EL (cell line): ENCODE measurements at places on chromosomes 3 and 15.
A peak's percentile ranks its signal among the peaks of the same experiment; 100 is the strongest.

DNA sequence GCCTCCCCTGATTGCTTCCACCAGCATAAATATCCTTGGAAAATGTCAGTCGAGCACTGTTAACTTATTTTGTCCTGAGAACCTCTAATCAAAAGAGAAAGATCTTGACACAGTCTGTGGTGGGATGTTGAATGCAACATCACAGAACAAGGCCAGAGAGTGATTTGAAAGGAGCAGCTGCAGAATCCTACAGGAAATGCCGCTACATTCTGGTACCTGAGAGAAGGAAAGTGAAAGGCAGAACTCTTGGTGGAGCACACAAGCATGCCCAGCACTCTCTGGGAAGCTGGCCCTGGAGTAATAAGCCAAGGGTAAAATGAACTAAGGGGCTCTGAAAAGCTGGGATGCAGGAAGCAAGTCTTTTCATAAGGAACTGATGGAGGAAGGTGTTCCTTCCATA lies 75.8 kb downstream of the CBLB start:
- DNase-seq = peak; percentile 39

DNA sequence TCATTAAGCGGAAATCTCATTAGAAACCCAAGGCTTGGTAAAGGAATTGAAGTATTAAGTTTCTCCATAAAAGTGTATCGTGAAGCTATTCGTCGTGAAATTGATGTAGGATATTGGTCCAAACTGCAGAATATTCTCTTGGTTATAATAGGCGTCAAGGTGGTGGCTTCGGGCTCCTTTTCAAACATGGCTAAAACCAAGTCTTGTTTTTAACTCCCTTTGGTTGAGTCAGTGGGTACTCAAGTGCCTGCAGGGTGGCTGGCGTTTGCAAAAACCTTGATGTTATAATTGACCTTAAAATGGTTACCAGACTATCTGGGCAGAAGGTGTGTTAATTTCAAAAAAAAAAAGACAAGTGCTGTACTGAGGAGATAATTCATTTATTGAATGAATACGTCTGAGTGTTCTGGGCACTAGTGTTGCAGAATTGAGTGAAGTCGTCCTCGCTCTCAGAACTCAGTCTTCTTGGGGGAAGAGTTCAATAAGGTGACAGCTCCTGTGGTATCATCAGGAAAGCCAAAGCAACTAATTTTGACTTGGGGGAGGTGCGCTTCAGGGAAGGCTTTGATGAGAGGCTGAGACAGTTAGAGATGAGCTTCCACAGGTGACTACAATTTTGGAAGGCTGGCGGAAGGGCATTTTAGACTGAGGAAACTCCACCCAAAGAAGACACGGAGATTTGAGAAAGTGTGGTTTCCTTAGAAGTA lies 1.5 kb downstream of the UBE2Q2 start:
- DNase-seq = no peak

DNA sequence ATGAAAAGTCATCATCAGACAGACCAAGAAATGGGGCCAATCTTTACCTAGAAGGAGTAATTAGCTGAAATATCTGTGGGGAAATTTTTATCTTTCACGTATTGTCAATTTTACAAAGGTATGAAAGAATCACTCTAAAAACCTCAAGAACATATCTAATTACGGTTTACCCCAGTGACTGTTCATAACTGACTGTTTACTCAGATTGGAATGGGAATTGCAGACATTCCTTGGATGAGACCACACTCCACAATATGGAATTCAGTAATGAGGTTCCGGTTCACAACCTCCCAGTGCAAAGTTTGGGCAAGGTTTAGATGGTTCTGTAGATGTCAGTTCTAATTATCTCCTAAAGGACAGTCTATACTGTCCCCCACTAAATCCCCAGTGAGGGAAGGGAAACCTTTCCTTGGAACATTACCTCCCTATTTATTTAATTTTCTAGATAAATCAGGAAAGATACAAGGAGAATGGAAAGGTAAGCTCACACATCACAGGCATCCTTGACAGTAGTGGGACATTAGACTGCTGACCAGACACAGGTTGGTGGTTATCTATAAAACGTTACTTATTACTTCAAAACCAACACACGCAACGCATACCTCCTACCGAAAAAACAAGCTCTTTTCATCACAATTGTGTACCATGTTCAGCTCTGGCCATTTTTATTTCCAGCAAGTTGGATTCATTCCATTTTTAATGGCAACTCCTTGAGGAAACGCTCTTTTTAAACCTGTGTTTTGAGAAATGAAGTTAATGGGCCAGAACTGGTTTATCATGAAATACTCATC lies 129.9 kb downstream of the RORA start:
- peak; percentile 33 for DNase-seq

GRCh38 chr3:169624533-169624972 lies 39.0 kb downstream of the MECOM start:
- DNase-seq = no peak

DNA sequence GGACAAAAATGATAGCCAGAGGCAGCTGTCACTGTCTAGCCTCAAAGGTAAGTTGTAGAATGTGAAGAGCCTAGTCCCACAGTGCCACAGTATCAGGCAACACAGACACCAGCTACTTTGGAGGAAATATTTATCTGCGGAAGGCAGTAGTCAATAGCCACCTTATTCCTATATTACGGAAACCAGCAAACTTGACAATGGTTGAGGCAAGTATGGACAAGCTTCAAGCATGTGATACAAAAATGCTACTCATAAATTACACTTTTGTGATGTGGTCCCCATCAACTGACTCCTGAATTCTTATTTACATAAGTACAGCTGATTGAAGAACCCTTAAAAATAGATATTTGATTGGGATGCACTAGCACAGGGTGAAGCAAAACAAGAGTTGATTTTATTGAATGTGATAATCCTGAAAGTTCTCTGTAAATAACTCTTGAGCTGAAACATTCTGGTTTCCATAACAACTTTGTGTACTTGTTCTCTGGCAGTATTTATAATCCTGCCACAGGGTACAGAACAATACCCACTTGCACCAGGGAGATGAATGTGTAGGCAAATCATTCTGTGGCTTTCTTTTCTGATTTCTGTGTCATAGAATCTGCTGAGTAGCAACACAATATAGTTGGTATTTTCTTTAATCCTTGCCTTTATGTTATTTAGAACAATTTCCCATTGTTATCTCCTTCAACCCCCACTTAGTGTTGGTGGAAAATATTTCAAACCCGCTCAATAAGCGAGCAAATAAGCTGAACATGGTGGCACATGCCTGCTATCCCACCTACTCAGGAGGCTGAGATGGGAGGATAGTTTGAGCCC lies at the start of gene ANKUB1:
TSS of gene ANKUB1 (minus strand) at position 103 of the 819 bp plus-strand sequence. CDS start 188 bp downstream, outside the sequence.
- DNase-seq = no peak

DNA sequence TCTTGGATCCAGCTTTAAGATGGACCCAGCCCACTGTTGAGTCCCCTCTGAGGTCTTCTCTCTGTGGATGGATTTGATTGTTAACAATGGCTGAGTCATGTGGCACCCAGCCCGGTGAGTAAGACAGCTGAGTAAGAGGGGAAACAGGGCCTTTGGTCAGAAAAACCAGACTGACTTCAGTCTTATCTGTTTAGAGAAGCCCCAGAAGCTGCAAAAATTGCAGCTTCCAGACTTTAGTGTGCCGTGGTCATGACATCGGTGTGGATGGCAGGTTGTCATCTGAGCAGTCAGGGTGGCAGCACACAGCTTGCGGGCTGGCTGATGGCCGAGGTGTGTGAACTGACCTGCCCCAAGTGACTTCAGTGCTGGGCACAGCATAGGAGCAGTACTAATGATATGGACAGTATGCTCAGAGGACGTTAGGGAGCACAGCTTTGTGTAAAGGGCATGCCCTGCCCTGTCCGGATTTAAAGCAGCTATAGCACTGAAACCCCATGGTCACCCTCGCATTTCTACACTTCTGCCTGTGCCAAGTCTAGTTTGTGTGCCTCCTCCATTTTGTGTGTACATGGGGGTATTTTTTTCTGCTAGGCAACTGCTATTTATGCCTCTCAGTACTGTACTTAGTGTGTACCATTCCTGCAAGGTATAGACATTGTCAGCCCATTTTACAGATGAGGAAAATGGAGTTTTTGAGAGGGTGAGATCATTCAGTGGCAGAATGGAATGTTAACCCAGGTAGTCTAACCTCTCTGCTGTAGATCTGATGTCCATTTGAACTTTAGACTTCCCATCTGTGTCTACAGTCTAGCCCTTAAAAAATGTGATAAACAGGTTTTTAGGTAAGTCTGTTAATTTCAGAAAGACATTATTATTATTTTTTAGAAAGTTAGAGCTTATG lies 44.4 kb downstream of the FLNB start:
- DNase-seq = peak; percentile 98

DNA sequence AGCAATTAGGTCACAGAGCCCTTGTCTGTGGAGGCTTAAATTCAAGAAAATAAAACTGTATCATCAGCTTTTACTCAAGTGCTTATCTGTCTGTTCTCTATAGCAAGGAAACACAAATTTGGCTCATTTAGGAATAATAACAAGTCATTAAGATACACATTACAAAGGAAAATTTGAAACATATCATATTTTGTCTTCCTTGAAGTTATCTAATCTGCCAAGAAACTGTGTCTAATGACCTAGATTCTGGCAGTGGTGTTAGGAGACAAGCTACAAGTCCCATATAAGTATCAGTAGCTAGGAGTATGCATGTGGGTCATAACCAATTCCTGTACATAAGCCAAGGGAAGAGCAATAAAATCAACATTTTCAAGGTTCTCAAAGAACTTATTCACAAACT lies 108.2 kb upstream of the SETMAR start:
- DNase-seq = no peak

GRCh38 chr15:96355568-96356187 lies 25.2 kb downstream of the NR2F2 start:
- DNase-seq = no peak

- peak; percentile 21 for DNase-seq
These were observed 62.5 kb upstream of the C15orf61 start for GRCh38 chr15:67458331-67459029.

DNA sequence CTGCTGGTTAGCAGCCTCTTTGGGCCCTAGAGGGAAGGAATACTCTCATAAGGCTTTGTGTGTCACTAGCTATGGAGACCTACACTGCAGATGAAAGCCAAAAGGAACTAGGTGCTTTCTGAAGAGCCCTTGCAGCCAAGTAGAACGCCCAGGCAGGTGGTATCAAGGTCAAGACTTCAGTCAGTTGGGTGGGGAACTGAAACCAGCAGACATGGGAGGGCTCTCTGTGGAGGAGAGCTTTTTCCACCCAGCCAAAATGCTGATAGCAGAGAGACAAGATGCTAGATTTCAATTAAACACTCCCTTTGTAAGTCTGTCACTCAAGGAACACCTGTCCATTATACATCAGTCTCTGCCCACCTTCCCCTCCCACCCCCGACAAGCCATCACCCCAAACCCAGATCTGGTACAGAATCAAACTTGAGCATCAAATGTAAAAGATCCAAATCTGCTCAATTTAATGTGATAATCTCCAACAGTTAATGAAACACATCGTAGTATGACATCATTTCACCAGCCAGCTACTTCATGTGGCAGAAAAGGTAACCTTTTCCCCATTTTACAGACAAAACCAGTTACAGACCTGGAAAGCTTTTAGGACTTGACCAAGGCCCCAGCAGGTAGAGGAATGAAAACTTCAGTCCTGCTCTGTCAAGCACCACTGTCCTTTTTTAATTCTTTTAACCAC lies 14.6 kb downstream of the MRPS25 start:
- no peak for DNase-seq

DNA sequence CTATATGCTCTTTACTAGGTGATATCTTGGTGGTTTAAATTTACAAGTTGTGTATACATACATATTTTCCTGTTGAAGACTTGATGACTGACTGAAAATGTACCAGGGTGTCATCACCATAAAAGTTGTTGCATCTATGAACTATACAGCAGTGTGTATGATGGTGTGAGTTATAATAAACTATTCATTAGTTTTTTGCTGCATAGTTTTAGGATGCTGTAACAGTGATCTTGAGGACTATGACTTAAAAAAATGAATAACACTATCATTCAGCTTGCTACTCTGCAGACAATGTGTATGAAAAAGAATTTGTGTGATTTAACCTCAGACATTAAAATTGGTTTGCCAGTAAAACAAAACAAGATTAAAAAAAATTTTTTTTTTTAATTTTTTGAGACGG lies 49.0 kb downstream of the UBE2E2 start:
- DNase-seq = peak; percentile 42

DNA sequence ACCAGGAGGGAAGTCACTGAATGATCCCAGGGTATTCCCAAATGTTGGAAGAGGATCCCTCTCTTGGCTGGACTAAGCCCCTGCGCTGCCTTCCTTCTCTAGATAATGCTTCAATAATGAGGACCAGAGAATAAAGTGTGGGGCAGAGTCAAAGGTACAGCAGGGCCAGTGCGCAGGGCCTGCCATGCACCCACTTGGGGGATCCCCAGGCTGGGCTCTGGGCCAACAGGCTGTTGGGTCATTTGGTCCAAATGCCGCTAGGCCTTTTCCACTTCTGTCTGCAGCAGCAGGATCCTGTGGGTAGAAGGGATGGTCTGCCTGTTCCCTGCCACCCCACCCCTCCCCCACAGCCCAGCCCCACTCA lies 5.7 kb upstream of the CLK3 start:
- no peak for DNase-seq

- DNase-seq = no peak
These were observed 11.5 kb upstream of the IGDCC4 start for GRCh38 chr15:65434201-65434600.

DNA sequence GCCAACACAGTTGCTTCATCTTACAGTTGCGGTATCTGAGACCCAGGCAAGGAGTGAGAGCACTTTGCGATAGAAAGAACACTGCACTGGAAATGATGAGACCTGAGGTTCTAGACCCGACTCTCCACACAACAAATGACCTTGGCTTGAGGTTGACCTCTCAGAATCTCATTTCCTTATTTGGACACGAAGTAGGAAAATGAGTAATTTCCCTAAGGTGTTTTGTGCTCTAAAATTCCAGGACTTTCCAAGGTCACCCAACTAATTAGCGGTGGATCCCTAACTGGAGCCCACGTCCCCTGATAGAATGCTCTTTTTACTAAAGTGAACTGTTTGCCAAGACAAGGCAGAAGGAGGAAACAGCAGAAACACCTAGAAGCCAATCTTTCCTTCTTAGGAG lies 26.7 kb upstream of the FBN1 start:
- no peak for DNase-seq

DNA sequence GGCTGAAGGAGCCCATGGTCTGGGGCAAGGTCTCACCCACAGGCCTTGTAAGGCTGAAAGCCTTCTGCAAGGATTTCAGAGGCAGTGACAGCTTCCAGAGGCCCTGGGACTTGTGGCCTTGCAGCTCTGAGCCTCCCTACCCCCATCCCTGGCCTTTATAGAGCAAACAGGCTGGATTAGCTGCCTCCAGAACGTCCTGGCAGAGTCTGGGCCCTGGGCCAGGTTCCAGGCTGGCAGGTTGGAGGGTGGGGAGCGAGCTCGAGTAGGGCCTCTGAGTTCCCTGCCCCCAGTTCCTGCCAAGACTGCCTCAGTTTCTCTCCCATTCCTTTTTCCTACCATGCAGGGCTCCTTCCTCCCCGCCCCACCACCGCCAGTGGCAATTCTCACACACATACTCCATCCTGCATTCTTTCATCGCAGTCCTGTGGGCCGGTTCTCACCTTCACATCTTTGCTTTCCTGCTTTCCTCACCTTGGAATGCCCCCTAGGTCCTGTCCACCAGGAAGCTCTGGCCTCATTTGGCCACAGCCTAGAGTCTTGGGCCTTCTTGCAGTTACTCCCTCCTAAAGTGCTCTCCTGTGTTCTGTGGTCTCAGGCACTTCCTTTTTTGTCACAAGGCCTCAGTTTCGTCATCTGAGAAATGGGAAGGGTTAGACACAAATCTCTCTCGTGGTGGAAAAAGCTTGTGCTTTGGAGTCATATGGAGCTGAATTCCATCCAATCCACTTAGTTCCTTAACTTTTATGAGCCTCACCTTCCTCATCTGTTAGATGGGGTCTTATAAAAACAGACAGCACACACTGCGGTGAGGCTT lies 2.7 kb downstream of the LMAN1L start:
- no peak for DNase-seq
